ENCODE measurements at places on chromosomes 1 and 21. TPM values are rescaled to one million over a fixed set of nuclear protein-coding genes. Genes with fewer than 3 reads are reported as not detected.

DNA sequence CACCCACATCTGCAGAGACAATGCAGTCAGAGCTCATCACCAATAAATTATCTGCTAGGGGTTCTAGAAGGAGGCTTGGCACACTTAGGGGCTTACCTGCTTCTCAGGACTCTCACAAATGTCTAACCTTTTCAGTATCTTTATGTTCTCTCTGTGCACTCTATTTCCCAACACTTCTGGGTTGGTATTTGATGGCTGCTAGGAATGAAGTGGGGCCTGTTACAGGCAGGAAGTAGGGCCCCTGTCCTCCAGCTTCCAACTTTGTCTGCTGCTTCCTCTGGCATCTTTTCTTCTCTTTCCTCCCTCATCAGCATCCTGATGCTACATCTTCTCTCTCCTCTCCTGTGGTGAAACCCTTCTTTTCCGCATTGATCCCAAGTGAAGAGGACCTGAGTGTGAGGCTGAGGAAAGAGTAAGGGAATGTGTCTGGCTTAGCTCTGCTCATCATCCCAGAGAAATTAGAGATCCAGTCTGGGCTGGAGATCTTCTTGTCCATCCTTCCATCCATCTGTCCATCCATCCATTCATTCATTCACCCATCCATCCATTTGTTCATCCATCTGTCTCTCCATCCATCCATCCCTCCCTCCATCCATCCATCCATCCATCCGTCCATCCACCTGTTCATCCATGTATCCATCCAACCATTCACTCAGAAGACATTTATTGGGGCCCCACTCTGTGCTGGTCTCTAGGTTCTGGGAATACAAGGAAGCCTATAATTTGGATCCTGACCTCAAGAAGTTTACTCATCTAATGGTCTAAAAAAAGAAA, 2.9 kb upstream of the CSRP1 start:
- no peaks in the 10 kb centered on the region for H3K27me3 ChIP-seq
- H3K4me1 ChIP-seq = peaks cover 20% of the 10 kb centered on the region
- no peak overlapping the region for H3K27ac ChIP-seq
- no peak for DNase-seq
- H3K4me3 ChIP-seq = no peak overlapping the region

- H3K27ac ChIP-seq = no peak overlapping the region
- no peak overlapping the region for H3K4me3 ChIP-seq
- no peaks in the 10 kb centered on the region for H3K36me3 ChIP-seq
- H3K4me1 ChIP-seq = no peaks in the 10 kb centered on the region
- DNase-seq = no peak
- H3K27me3 ChIP-seq = no peaks in the 10 kb centered on the region
These were observed 47.3 kb downstream of the FAM78B start for GRCh38 chr1:166119471-166119965.

Gene ANKRD35
- not detected for total RNA-seq

GRCh38 chr1:231364192-231364591, 26.1 kb downstream of the SPRTN start:
- no peak for DNase-seq
- no peaks in the 10 kb centered on the region for H3K27me3 ChIP-seq

DNA sequence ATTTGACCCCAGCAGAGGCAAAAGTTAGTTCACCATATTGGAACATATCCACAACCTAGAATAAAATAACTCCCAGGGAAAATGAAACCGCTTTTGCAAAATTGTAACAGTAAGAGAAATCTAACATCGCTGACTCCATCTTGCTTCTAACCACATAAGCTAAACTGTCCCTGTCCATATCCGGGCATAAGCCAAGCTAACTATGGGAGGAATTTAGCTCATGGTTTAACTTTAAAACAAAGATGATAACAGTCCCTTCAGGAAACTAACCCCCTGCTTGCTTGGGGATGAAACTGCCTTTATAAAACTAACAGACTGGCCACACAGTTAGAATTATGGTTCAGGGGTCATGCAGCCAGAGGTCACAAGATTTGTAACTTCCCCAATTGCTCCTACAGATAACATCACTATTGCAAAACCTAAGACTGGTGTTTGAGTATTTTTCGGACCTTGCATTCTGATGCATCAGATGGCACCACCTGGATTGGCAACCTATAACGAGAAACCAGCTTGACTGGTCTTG, 46.3 kb downstream of the TESK2 start:
- H3K4me1 ChIP-seq = no peaks in the 10 kb centered on the region
- no peak for DNase-seq
- H3K4me3 ChIP-seq = no peak overlapping the region
- no peaks in the 10 kb centered on the region for H3K27me3 ChIP-seq
- H3K27ac ChIP-seq = no peak overlapping the region
- no peaks in the 10 kb centered on the region for H3K36me3 ChIP-seq

Gene TRNP1
- 2.3 TPM for total RNA-seq

GRCh38 chr1:1757422-1758058, 20.7 kb downstream of the NADK start:
- DNase-seq = no peak
- H3K36me3 ChIP-seq = peaks cover 91% of the 10 kb centered on the region
- H3K27ac ChIP-seq = no peak overlapping the region

Gene S100B
- total RNA-seq = not detected

DNA sequence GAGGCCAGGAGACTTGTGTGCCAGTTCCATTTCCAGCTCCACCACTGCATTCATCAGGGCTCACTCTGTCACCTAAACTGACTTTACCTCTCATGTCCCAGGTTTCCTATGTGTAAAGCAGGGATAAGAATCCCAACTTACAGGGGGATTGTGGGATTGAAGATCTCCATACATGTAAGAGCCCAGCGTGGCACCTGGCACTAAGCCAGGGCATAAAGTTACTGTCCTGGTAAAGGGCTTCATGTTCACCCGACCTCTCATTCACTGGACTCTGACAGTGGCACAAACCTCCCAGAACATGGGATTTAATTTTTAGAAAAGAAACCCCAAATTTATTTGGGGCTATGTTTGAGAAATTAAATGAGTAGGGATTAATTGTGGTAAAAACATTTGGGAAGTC, 8.9 kb upstream of the IGFN1 start:
- H3K4me3 ChIP-seq = no peak overlapping the region
- no peak for DNase-seq
- no peaks in the 10 kb centered on the region for H3K36me3 ChIP-seq
- H3K27me3 ChIP-seq = peaks cover 10% of the 10 kb centered on the region

DNA sequence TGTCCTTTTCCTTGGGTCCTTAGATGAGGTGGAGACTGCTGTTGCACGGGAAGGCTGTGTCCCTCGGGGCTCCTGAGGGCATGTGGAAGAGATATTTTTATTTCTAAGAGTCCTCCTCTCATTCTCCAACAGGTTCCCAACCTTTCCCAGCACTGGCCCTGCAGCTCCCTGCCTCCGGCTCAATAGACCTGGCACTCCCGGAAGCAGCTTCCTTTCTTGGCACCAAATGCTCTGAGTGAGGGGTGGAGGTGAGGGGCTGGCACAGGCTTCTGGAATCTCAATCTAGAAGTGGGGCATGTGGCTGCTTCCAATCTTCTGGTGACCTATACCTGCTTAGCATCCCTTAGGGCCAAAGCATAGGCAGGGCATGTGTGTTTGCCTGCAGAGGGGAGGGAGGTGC, 4.5 kb downstream of the ETV3L start:
- H3K4me1 ChIP-seq = no peaks in the 10 kb centered on the region
- H3K36me3 ChIP-seq = no peaks in the 10 kb centered on the region
- H3K4me3 ChIP-seq = no peak overlapping the region
- H3K27me3 ChIP-seq = no peaks in the 10 kb centered on the region
- H3K27ac ChIP-seq = no peak overlapping the region

DNA sequence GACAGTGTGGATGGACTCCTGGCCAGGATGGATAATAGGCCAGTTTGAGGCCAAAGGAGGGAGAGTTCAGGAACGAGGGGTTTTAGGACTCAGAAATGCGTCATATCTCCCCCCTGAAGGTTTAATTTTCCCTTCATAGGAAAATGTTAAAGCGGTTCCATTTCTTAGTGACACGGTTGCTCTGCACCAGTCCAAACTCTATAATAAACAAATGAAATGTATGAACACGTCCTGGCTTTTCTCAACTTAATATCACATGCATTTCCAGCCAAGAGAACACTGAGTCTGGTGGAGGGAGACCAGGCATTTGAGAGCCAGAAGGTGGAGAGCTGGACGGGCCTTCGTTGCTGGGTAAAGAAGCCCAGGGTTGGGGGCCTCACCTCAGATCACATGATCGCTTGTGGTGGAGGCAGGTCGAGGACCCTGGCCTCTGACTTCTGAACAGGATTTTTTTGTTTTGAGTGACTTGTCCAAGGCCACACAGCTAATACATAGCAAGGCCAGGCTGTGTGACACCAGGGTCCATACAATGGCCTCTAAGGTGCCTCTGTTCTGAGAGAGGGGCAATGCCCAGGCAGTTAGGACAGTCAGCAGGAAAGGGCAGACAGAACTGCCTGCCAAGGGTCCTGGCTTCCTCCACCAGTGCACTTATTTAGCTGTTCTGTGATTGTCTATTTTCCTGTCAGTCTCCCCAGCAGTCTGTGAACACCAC, 11.4 kb downstream of the SLC1A7 start:
- no peaks in the 10 kb centered on the region for H3K36me3 ChIP-seq
- H3K27ac ChIP-seq = no peak overlapping the region
- H3K4me1 ChIP-seq = no peaks in the 10 kb centered on the region
- DNase-seq = no peak
- no peak overlapping the region for H3K4me3 ChIP-seq
